ENCODE measurements at places on chromosomes 5 and 9.

DNA sequence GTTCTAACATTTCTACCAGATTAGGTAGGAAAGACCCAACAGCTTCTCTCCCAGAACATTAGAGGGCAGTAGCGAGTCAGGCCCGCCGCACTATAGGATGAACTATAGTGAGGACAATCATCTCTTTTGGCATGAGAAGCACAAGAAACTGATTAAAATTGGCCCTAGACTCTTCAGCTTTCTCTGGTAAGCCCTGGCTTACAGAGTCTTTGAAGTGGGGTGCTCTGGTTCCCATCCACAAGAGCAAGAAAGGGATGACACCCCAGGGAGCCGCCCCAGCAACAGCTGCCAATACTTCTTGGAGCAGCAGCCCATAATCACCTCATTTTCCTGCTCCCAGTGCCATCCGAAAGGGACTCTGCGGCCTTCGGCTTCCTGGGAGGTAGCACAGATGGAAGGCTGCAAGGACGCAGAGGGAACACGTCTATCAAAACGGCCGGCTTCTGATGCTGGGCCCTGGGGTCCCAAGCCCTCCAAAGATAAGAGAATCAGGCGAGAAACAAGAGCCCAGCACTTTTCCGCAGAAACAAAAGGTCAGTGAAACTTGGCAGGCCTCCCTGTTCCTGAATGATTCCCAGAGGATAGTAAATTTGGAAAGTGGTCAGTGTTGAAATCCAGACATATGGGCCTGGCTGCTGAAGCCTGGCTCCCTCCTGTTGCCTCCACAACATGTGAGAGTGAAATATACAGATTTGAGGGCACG, 69.3 kb downstream of the HSD17B3 start:
- no peak for DNase-seq

DNA sequence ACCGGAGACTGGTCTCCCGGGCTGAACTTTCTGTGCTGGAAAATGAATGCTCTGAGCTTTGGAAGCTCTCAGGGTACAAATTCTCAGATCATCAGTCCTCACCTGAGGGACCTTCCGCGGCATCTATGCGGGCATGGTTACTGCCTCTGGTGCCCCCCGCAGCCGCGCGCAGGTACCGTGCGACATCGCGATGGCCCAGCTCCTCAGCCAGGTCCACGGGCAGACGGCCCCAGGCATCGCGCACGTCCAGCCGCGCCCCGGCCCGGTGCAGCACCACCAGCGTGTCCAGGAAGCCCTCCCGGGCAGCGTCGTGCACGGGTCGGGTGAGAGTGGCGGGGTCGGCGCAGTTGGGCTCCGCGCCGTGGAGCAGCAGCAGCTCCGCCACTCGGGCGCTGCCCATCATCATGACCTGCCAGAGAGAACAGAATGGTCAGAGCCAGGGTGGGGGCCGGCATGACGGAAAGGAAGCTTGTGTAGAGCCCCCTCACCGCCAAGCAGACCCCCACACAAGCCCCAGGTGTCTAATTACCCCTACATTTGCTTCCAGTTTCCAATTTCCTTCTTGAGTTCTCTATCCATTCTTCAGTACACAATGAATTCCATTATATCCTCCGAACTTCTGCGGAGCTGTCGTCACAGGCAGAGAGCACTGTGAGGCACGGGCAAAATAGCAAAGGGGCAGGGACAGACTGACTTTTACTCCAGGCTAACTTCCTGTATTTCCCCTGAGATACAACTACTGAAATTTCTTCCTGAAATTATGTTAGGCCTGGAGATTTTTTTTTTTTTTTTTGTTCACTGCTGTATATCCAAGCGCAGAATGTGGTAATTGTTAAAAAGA, 23.2 kb downstream of the CDKN2A start:
- no peak for DNase-seq

DNA sequence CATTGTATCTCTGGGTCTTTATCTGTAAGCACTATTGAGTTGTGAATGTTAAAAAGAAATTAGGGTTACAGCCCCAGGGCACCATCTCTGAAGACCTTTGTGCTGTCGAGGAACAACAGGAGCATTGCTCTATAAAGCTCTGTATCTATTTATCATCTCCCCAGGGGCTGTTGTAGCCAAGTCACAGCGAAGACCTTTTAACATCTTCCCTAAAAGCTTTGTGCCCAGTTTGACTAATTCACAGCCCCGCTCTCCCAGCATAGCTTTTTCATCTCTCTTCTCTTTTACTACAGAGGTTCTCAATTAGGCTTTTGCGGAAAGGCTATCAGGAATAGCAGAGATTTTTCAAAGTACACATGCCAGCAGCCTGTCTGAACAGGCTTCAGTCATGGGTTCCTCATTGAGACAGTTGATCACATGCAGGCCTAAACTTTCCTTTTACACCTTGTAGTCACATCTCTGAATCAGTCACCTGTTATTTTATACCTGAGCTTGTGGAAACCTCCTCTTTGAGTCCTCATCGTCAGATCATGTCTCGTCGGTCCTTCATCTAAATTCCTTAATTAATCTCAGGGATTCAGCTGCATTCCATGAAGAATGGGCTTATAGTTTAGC, 140.5 kb downstream of the NPR3 start:
- DNase-seq = no peak

DNA sequence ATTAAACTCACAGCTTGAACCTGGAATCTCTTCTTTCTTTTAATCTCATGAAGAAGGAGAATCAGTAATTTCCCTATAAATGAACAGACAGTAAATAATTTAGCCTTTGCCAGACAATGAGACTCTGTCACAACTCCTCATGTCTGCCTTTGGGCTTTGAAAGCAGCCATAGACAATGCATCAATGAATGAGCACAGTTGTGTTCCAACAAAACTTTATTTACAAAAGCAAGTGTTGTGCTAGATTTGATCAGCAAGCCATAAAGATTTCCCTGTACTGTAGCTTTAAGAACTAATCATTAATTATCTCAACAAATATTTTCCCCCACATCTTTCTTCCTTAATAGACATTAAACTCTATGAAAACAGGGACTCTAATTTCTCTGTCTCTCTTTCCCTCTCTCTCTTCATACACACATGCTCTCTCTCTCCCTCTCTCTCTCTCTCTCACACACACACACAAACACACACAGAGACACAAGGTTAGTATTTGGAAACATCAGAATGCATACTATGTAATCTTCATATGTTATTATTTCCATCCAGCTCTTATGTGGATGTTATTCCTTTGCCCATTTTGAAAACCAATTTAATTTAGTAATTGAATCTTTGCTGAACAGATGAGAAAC, 1209.8 kb upstream of the CDH6 start:
- no peak for DNase-seq

DNA sequence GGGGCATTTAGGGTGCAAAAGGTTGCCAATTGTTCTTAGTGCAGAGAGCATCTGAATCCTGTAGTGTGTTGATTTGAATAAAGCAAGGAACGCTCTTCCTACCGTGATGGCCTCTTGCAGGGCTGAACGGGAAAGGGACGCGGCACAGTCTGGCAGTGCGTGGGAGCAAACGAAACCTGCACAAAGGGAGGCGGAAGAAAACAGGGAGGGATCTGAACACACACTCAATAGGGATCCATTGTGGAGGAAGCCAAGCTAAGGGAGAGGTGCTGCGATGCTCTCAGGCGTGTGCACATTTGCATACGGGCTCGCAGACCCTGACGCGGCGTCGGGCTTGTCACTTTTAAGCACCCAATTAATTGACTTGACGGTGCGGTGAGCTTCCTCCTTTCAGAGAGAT, 414.0 kb upstream of the IRX1 start:
- DNase-seq = no peak

- DNase-seq = no peak
Measured at GRCh38 chr9:110900917-110901316, 137.4 kb downstream of the LPAR1 start.

DNA sequence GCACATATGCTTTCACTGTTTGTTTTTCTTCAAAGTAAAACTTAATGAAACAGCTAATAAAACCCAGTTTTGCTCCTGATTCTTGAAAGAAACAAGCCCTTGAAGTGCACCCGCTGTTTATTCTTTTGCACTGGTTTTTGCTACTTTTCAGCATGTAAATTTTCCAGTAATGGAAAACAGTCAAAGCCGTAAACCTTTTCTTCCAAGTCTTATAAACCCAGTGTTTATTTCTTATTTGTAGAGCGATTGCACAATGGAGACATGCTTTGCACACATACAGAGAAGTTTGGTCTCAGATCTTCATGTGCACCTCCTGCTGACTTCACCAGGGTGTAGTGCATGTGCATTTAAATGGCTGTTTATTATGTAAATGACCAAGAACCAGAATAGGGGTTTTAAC, 51.8 kb downstream of the ATG10 start:
- DNase-seq = no peak

- no peak for DNase-seq
Measured at GRCh38 chr9:119963798-119964372, 594.6 kb upstream of the BRINP1 start.

GRCh38 chr9:114429488-114429887, 41.7 kb upstream of the AKNA start:
- DNase-seq = no peak

- DNase-seq = no peak
Measured at GRCh38 chr9:28976684-28977083, 1403.4 kb upstream of the C9orf72 start.

GRCh38 chr9:118640836-118641560, 728.2 kb downstream of the BRINP1 start:
- no peak for DNase-seq

DNA sequence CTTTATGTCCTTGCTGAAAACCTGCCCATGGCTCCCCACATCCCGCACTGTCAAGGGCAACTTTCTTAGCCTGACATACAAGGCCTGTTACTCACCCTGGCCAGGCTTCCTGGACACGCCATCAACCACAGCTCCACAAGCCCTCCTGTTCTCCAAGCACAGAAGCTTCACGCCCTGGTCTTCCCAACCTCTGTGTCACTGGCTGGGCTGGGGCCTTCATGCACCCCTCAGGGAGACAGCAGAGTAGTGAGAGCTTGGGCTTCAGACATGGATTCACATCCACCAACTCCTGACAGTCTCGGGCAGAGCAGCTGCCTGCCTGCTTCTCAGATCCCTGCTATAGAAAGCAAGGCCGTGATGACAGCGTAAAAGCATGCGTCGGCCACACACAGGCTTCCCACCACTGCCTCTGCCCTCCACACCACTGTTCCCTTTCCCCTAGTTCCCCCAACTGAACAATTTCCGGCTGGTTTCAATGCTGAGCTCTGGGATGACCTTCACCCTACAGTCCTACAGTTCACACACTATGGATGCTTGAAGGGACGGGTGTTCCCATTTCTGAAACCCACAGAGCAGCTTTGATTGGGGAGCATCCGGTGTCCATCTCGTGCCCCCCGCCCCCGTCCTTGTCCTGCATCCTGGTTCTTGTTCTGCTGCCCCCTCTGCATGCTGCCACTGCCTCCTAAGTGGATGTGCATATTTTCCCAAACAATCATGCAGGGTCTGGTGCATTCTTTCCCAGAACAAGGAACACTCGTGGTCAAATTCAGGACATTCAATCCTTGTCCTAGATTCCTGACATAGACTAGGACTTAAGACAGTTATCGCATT, 33.4 kb upstream of the ADAMTS2 start:
- no peak for DNase-seq

DNA sequence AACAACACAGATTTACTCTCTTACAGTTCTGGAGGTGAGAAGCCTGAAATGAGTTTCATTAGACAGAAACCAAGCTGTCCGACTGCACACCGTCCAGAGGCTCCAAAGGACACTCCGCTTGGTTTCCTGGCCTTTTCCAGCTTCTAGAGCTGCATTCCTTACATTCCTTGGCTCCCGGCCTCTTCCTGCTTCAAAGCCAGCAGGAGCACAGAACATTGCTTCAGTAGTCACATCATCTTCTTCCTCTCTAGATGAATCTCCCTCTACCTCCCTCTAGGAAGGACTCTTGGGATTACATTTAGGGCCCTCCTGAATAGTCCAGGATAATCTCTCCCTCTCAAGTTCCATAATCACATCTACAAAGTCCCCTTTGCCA, 213.3 kb downstream of the CDK5RAP2 start:
- DNase-seq = no peak

DNA sequence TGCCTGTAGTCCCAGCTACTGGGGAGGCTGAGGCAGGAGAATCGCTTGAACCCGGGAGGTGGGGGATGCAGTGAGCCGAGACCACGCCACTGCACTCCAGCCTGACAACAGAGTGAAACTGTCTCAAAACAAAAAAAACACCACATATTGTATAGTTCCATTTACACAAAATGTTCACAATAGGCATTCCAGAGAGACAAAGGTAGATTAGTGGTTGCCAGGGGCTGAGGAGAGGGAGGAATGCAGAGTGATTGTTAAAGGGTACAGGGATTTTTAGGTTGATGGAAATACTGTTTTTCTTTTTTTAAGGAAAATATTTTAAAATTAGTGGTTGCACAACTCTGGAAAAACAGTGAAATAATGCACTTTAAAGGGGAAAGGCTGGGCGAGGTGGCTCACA, 19.6 kb downstream of the ETF1 start:
- no peak for DNase-seq

DNA sequence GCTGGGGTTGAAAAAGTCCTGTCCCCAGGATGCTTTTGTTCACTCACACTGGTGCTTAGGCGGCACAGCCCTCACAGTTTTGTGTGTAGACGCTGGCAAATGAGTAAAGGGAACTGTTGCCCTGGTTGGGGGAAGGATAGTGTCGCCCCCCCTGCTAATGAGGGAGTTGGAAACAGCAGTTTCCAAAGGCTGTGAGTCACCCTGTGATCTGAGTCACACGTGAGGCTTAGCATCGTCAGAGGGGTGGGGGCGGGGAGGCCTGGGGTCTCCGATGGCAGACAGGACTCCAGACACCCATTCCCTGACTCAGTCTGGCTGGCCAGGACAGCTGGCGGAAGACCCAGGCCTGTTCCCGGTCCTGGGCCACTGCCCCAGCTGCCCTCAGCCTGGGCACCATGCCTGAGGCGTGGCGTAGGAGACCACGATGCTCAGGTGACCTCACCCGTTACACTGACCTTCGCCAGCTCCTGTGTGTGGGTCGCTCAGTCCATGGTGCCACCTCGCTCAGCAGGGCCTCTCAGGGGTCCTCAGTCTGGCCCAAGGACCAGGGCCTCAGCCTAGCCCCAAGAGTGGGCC, 2.9 kb downstream of the DNAJB5 start:
- no peak for DNase-seq

DNA sequence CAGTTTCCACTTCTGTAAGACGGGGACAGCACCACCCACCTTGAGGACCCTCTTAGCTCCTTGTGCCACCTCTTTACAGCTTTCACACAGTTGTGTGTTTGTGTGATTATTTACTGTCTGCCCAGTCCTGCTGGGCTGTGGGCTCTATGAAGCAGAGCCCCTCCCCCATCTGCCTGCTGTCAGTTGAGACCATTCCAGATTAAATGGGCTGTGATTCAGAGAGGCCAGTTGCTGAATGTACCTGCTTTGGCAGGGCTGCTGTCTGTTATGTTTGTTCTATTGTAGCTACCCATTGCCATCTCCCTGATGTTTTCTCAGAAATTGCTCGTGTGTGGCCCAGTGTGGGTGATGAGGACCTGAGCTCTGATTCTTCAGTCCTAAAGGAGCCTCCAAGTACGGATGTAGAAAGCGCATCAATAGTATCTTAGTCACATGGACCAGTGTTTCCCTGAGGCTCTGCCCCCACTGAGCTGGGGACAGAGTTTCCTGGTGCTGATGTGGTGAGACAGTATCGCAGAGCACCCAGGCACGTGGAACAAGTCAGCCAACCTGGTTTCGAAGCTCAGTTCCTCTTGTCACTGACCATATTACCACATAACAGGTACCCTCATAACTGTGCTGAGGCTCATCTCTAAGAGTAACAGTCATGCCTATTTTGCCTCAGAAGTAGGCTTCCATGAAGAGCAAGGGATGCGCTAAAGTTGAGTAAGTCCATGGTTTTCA, 3.7 kb downstream of the ANGPTL2 start:
- DNase-seq = no peak

Measured in memory B cell (primary cell).